Keratinocyte (primary cell): ENCODE measurements at places on chromosomes 16 and 17.
A peak's percentile ranks its signal among the peaks of the same experiment; 100 is the strongest.

GRCh38 chr17:7347630-7348477, 4.1 kb upstream of the KCTD11 start:
- no peak for DNase-seq
- H3K27me3 ChIP-seq = peaks cover 11% of the 10 kb centered on the region
- H3K36me3 ChIP-seq = no peaks in the 10 kb centered on the region

- H3K4me3 ChIP-seq = no peak overlapping the region
- no peak overlapping the region for H3K27ac ChIP-seq
- no peaks in the 10 kb centered on the region for H3K36me3 ChIP-seq
- no peak for DNase-seq
- no peaks in the 10 kb centered on the region for H3K27me3 ChIP-seq
- H3K4me1 ChIP-seq = peaks cover 22% of the 10 kb centered on the region
Observed at GRCh38 chr17:78324391-78325075, 35.3 kb downstream of the SOCS3 start.

- no peak for DNase-seq
- H3K27me3 ChIP-seq = no peaks in the 10 kb centered on the region
- no peaks in the 10 kb centered on the region for H3K36me3 ChIP-seq
- peak overlapping the region; percentile 79 for H3K27ac ChIP-seq
- peaks cover 65% of the 10 kb centered on the region for H3K4me1 ChIP-seq
- no peak overlapping the region for H3K4me3 ChIP-seq
Observed at GRCh38 chr16:57264950-57265371, 19.5 kb downstream of the PLLP start.

DNA sequence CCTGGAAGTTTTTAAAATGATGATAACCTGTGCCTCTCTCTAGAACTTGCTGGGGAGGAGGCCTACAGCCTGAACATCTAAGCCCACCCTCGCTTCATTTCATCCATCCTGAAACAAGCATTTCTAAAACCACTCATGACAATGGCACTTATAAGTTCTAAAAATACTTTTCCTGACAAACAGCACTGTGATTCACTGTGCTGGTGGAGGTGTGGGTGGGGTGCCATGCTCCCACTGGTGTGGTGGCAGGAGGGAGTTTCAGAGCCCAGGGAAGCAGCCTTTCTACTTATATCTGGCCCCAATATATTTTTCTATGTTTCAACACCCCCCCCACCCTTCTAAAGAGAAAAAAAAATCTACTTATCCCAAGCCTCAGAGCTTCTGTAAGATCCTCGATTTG, 52.6 kb downstream of the RAB11FIP4 start:
- DNase-seq = no peak
- H3K36me3 ChIP-seq = no peaks in the 10 kb centered on the region
- no peak overlapping the region for H3K27ac ChIP-seq
- no peaks in the 10 kb centered on the region for H3K4me1 ChIP-seq

GRCh38 chr16:47687694-47688093, 226.6 kb downstream of the PHKB start:
- H3K27me3 ChIP-seq = no peaks in the 10 kb centered on the region
- DNase-seq = no peak
- no peak overlapping the region for H3K27ac ChIP-seq

GRCh38 chr17:78430892-78431691, 52.6 kb downstream of the PGS1 start:
- H3K27me3 ChIP-seq = no peaks in the 10 kb centered on the region
- DNase-seq = no peak
- H3K4me3 ChIP-seq = no peak overlapping the region
- H3K27ac ChIP-seq = no peak overlapping the region
- H3K4me1 ChIP-seq = no peaks in the 10 kb centered on the region
- peaks cover 7% of the 10 kb centered on the region for H3K36me3 ChIP-seq

DNA sequence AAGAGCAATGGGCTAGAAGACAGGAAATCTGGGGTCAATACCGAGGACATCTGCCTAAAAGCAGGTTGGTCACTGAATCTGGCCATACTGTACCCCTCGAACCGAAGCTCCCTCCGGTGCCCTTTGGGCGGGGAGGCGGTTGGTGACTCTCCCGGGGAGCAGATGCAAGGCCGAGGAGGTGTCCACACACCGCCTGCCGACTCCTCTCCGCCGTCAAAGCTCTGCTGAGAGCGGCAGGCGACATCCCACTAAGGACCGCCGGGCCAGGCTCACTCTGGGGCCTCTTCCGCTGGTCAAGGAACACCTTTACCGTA, 458 bp downstream of the ZNF200 start:
- H3K36me3 ChIP-seq = peaks cover 8% of the 10 kb centered on the region
- H3K4me1 ChIP-seq = peaks cover 4% of the 10 kb centered on the region
- DNase-seq = no peak
- no peaks in the 10 kb centered on the region for H3K27me3 ChIP-seq

DNA sequence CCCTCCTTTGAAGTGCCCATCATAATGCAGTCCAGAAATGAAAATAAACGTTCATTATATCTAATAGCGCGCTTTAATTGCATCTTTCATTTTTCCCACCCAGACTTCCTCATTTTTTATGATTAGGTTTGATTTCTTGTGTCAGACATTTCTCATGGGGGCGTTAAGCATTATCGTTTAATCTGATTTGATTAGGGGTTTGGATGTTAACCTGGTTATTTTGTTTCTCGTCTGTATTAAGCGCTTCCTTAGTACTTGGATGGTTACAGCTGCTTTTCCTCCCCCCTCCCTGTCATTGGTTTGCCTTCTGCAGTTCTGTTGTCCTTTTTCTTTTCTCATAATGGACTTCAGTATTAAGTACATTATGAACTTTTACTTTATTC, 540 bp downstream of the MFSD11 start:
- peaks cover 14% of the 10 kb centered on the region for H3K36me3 ChIP-seq
- H3K4me1 ChIP-seq = peaks cover 26% of the 10 kb centered on the region
- peak overlapping the region; percentile 96 for H3K27ac ChIP-seq
- DNase-seq = no peak
- peak overlapping the region; percentile 99 for H3K4me3 ChIP-seq

DNA sequence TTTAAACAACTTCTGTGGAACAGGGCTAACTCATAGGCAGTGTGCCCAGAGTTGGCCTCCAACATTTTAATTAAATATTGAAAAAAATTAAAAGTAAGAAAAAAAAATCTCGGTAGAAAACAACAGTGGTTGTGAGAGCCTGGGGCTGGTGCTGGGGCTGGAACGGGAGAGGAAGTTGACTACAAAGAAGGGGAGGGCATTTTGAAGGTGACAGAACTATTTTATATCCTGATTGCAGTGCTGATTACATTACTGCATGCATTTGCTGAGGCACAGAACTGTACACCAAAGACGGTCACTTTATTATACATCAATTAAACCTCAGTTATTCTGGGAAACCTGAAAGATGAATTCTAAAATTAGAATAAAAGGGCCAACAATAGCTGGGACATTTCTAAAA, 142.5 kb downstream of the PARN start:
- peaks cover 21% of the 10 kb centered on the region for H3K4me1 ChIP-seq
- DNase-seq = no peak
- H3K4me3 ChIP-seq = no peak overlapping the region
- no peak overlapping the region for H3K27ac ChIP-seq
- no peaks in the 10 kb centered on the region for H3K27me3 ChIP-seq

DNA sequence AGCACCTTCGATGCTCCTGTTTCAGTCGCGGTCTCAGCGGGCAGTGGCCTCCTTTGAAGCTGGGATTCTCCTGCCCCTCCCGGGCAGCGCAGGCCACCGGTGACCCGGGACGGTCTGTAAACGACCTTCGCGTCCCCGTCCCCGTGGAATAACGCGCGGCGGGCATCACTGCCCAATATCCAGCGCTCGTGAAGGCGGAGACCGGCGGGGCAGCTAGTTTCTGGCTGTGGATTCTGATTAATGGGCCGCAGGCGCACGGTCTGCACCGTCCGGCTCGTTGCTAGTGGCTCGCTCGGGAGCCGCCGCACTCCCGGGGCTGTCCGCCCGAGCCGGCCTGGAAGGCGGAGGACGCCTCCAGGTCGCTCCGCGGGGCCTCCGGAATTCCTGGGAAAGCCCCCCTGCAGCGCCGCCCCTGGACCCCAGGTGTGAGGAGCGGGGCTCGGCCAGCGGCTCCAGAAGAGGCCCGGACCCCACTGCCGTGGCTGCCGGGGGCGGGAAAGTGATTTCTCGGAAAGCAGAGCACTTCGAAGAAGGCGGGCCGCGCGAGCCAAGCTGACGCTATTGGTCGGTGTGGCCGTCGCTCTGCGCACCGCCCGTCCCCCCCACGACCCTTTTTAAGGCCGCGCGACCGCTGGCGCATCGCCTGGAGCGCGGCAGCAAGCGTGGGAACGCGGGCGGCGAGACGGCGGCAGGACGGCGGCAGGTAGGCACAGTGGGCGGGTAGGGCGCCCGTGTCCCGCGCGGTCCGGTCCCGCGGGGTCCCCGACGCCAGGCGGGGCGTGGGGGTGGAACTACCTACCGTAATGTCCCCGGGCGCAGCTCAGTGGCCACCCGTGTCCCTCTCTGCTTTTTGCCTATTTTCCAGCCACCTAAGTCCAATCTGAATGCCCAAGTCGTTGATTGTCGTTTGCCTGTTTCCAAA, at the start of gene IRF8:
IRF8 (plus strand) TSS at position 642 of the 922 bp plus-strand sequence. CDS start 3,854 bp downstream, outside the sequence.
- no peaks in the 10 kb centered on the region for H3K36me3 ChIP-seq
- peaks cover 52% of the 10 kb centered on the region for H3K27me3 ChIP-seq

DNA sequence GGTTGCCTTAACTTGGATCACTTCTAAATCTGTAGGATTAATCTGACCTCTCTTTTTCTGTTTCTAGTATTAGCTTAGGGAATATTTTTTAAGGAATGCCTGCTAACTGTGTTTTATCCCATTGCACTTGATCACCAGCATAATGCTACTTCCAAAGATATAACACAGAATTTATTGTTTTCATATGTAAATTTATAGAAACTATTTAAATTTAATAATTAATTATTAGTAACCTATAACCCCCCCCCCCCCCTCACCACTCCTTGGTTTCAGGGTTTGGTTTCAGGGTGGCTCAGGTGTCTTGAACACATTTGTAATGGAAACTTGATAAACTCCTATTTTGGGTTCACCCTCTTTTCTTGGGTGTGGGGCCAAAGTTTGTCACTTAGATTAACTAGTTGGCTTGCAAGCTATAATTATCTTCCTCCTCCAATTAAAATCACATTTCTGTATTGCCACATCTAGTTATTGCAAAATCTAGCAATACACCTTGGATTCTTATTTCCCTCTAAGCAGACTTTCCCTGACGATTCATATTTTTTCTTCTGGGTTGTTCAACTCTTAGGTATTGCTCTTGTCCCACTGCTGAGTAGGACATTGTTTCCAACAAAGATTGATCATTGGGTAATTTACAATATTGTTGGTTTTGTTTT, 18.3 kb downstream of the KRT12 start:
- no peak for DNase-seq
- no peak overlapping the region for H3K4me3 ChIP-seq
- H3K27me3 ChIP-seq = no peaks in the 10 kb centered on the region
- no peak overlapping the region for H3K27ac ChIP-seq
- H3K36me3 ChIP-seq = no peaks in the 10 kb centered on the region

DNA sequence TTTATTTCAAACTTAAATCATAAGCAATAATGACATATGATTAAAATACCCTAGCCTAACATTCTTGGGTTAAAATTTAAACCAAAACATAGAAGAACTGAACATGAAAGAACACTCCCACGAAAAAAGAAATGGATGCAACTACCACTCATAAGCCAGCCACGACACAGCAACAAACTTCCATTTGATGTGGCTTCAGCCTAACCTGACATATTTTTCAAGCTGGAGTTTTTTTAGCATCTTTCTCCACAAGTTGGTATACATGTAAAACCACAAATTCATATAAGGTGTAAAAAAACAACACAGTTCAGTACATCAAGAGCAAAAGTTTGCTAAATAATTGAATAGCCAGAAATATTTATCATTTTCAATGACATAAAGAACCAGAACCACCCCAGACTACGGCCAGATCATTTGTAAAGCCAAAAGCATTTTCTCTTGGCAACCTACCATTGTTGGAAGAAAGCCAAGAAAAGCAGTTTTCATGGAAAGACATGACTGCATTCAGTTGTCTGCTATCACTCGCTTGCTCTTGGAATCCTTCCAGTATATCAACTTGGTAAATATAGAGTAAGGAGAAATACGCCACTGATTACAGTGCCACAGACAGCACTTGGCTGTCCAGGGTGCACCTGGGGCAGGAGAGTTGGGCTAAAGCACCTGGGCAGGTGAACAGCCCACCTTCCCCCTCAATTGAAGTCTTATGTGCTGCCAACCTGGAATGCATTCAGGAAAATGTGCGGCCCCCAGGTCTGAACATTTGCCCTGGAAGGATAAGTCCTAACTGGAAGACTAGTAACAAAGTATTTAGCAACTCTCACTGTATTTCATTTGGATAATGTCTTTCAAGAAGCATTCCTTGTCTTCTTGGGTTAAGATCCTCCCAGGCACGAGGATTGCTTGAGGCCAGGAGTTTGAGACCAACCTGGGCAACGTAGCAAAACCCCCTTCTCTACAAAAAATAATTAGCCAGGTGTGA, 60.5 kb downstream of the CREBBP start:
- no peak overlapping the region for H3K4me3 ChIP-seq
- H3K27ac ChIP-seq = no peak overlapping the region
- H3K4me1 ChIP-seq = peaks cover 50% of the 10 kb centered on the region
- H3K27me3 ChIP-seq = no peaks in the 10 kb centered on the region
